ENCODE measurements at places on chromosomes 6 and 20.
A peak's percentile ranks its signal among the peaks of the same experiment; 100 is the strongest.

DNA sequence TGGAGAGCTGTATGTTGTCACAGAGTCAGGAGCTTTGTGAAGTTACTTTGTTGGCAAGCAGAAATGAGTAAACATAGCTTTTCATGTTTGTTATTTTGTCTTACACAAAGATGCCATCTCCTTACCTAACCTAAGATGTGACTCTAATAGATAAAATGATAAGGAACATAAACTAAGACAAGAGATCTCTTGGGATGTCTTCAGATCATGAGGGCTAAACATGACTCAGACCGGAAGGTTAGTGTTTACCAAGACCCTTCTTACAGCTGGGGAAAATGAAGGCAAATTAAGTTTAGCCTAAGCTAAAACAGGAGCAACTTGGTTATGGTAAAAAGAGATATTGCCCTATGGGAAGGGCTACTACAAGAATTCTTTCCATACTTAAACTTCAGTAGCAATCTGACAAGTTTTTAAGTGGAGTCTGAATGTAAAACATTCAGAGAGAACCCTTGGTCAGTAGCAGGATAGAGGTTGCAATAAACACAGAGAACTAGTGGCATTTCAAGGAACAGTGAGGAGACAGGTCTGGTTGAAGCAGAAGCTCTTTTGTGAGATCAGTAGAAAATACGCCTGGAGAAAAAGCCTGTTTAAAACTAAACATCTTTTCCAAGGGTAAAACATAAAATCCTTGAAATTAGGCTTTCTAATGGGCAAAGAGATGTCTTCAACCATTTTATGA lies 29.9 kb downstream of the SGK1 start:
- DNase-seq, result no peak

- DNase-seq, result peak; percentile 50
Measured at GRCh38 chr6:151494235-151494935, 568 bp downstream of the CCDC170 start.

DNA sequence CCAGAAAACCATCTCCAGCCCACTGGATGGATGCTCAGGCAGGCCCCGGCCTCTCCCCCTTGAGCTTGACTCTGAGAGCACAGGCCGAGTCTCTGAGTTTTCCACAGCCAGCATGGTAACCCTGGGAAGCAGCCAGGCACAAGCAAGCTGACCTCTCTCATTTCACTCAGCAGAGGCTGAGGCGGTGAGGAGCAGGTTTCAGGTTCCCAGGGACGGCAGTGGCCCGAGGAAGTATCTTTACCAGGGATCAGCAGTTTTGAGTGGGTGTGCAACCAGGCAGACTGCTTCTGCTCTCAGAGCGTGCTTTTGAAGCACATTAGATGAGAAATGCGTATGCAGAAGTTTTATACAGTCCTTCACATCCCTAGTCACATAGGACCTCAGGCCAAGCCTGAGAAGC lies 12.6 kb downstream of the HCK start:
- no peak for DNase-seq

DNA sequence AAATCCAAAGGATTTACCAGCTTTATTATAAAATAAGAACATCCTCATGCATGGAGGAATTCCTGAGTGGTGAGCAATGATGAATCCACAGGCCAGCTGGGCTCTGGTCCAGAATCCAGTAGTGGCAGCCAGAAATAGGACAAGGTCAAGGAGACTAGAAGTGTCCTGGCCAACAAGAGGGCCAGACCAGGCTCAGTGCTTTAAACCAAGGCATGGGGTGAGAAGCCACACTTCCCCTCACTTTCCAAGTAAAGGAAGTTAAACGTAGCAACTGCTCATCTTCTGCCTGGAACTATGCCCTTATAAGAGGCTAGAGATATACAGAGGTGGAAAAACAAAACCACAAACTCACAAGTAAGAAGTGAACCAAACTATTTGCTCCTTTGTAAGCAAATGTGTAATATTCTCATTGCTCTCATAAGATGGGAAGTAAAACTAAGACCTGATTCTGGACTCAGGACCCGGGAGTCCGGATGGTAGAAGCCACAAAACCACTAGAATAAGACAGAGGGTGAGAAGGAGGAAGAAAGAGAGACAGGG lies 253.2 kb downstream of the UST start:
- no peak for DNase-seq

- no peak for DNase-seq
Measured at GRCh38 chr6:127458222-127458621, 967 bp downstream of the KIAA0408 start.

DNA sequence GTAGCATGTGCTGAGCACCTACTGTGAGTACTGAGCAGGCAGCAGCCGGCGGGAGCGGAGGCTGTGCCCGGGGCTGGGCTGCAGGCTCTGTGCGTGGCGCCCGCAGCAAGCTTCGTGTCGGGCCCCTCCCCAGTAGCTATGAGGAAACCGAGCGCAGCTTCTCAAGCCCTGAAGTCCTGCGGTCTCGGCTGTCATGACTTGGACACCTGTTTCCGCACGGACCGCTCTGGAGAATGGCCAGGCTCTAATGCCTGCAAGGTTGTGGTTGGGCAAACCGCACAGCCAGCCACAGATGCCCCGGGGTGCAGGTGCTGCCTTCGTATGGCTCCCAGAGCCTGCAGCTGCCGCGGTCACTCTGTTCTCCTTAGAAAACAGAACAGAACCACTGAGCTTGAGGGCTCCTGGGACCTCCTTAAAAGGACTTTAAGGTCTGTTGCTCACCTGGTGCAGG lies 33.7 kb downstream of the PYGB start:
- DNase-seq, result no peak

DNA sequence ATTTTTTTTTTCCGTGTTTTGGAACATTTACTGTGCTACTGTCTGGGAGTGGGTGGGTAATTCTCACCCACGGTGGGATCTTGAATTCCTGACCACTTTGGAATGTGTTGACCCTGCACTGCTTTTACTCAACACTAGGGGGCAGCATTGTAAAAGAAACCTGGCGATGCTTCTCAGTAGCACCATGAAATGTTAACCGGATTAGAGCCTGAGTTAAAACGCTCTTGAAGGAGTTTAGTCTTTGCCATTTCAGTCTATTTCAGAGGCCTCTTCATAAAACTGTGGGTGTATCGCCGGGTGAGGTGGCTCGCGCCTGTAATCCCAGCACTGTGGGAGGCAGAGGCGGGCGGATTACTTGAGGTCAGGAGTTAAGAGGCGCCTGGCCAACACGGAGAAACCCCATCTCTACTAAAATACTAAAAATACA lies 114.4 kb upstream of the PRND start:
- DNase-seq, result peak; percentile 96

DNA sequence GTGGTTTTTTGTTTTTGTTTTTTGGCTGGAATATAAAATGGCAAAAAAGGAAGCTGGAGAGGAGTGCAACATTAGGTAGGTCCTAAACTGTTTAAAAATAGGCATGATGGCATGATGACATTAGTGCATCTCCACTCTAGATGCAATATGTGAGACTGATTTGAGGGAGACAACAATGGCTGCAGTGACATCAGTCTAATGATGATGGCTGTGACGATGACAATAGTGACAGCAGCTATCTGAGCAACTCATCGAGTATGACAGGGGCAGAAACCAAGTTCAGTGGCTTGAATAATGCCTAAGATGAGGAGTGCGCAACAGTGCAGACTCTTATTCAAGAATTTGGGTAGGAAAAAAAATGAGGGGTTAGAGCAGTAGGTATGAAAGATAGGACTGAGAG lies 82.0 kb downstream of the HS3ST5 start:
- DNase-seq, result no peak

- no peak for DNase-seq
Measured at GRCh38 chr6:90068703-90069523, 174.6 kb downstream of the GJA10 start.
